Stimulated activated CD8-positive, alpha-beta memory T cell treated with anti-CD3 and anti-CD28 coated beads, Interleukin-7, amount 100 ng/mL, for 1 hour (primary cell): ENCODE measurements at places on chromosomes 5 and 9.

- DNase-seq, result no peak
Measured at GRCh38 chr5:127762412-127762811, 59.2 kb downstream of the CCDC192 start.

- DNase-seq, result no peak
Measured at GRCh38 chr9:128405780-128406171, 14.9 kb upstream of the CERCAM start.

DNA sequence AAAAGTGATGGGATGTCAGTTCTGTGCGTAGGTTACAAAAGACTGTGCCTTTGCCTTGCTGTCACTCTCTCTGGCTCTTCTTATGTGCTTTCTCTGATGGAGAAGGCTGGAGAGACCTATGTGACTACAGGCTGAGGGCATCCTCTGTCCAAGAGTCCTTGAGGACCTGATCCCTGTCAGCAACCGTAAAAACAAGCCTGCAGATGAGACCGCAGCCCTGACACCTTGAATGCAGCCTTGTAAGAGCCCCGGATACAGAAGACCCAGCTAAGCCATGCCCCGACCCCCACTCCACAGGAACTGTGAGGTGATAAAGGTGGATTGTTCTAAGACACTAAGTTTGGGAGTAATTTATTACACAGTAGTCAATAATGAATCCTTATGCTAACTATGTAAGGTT is 32.6 kb upstream of the FRRS1L start:
- no peak for DNase-seq

- no peak for DNase-seq
Measured at GRCh38 chr5:57592236-57592635, 109.6 kb upstream of the ACTBL2 start.

DNA sequence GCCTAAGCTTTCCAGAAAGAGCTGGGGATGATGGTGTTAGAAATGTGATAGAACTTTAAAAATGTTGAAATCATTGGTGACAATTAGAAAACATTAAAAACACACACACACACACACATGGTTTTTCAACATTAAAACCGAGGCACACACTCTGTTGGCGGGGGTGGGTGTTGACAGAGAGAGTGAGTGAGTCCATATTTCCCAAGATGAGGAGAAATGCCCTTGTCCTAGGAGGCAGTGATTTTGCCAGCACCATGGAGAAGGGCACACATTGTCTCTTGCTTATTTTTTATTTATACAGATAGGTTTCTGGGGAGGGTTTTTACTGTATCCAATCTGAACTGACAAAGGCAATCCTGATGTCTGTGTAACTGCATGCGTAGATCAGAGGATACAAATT is 152.5 kb downstream of the INSYN2B start:
- DNase-seq, result no peak

DNA sequence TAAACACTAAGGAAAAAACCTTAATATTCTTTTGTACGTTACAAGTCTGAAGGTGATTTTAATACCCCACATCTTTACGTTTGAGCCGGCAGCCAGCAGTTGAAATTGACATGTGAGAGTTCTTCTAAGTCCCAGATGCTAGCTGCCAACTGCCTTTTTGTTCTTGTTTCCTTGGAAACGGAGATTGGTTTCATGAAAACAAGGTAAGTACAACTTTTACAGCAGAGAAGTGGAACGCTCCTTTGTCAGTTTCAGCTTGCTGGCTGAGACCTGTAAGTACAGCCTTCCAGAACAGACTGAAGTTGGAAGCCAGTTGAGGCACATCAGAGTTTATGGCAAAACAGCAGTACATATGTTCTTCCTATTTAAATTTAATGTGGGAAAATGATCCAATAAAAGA is 1018.4 kb upstream of the ARRDC3 start:
- DNase-seq, result no peak

GRCh38 chr5:158492136-158492535 is 607.6 kb downstream of the EBF1 start:
- no peak for DNase-seq

DNA sequence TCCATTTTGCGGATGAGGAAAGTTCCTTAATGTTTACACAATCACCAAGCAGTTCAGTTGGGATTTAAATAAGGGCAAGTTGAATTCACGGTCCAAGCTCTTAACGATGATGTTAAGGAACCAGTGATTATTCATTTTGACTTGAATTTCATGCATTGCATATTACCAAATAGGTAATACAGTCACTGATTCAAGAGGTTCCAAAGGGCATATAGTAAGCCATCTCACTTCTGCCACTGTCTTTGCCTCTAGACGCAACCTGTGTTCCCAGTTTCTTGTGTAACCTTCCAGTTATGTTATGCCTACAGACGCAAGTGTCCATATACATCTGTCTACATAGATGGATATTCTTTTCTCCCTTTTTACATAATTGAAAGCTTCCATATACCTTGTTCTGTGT is 39.9 kb upstream of the EPB41L4B start:
- no peak for DNase-seq

DNA sequence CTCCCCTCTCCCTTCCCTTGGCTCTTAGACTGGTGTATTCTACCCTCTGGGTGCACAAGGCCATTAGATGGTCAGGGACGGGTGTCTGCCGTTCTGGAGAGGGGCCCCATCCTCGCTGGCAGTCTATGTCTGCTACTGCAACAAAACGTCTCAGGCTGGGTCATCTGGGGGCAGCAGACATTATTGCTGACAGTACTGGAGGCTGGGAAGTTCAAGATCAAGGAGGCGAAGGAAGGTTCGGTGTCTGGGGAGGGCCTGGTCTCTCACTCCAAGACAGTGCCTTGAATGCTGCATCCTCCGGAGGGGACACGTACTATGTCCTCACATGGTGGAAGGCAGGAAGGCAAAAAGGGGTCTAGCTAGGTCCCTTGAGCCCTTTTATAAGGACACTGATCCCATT is 93.4 kb upstream of the COL5A1 start:
- DNase-seq, result no peak

DNA sequence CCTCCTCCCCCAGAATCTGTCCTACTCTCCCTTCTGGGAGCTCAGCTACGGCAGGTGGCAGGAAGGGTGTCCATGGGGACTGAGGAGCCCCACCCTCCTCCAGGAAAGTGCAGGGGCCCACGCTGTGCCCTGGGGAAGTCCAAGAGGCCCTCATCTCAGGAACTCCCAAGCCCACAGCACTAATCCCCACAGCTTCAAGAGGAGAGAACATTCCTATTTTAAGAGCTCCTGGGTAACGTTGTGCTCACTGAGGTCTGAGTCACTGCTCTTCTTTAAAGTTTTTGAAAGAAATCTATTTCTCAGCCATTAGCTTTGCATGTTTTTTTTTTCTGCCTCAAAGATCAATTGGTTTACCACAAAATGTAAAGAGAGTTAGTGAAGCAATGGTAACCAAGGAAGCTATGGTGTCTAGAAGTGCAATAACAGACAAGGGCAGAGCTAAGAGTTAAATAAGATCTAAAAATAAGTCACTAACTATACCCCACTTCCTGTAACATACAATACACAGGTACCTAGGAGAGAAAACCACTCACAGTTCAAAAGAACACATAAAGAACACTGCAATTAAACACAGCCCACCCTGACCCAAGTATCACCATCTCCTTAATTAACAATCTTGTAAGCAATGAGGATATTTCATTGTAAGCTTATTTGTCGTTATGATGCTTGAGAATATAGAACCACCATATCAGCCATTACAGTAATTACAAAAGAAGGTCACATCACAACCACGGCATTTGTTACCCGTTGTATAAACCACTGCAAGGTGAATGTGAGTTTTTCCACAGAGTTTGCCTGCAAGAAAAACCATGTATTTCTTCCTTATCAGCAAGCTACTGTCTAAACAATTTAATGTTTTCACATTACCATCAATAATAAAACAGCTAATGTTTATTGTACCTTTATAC is 382.3 kb upstream of the SLC30A5 start:
- DNase-seq, result no peak

DNA sequence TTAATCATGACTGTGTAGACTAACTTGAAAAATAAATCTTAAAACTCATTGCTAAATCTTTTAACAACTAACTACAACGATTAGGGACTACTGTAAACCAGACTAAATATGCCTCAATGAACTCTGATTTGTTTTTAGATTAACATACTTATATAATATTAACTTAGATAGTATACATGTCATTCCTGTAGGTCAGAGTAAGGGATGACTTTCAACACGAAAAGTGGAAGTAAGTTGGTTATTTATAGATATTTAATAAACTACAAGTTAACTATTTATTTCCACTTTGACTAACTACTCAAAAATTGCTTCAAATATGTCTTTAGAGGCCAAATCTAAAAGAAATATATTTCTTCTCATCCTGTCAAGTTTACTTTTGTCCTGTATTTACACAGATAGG is 795.6 kb downstream of the PTPRD start:
- DNase-seq, result no peak
